SW480 (cell line): ENCODE measurements at places on chromosomes 2 and 18.

DNA sequence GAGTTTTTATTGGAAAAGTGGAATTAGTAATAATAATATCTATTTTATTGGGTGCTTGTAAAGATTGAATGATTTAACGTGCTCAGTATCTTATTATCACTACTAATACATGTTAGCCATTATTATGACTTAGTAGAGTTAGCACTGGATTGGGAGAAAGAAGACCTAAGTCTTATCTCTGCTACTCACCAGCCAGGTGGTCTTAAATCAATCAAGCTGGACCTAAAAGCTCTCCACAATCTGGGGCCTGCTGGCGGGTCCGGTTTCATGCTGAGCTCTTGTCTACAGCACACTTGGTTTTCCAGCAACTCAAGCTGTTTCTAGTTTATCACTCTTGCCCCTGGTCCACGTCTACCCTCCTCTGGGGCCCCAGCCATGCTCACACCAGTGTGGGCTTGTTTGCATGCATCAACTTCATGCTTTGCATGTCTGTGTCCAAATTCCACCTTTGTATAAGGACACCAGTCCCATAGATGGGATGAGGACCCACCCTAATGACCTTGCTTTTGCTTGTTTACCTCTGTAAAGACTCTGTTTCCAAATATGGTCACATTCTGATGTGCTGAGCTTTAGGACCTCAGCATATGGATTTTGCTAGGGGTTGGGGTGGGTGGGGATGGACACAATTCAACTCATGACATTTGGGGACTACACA lies 363.1 kb downstream of the LPIN1 start:
- no peak for DNase-seq

- DNase-seq: no peak
Measured at GRCh38 chr2:111031546-111032478, 88.9 kb upstream of the BCL2L11 start.

DNA sequence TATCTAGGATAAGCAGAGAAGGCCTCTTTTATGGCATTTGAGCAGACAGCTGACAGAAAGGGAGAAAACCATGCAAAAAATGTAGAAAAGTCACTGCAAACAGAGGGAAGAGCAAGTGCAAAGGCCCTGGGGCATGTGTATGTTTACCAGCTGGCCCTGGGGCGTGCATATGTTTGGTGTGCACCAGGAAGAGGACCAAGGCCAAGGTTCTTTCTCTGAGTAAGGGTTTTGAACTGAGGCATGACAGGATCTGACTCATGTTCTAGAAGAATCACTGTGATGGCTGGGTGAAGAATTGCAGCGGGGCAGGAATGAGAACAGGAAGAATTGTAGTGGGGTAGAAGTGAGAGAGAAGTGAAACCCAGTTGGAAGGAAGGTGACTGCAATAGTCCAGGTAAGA lies 69.6 kb downstream of the STEAP3 start:
- no peak for DNase-seq

DNA sequence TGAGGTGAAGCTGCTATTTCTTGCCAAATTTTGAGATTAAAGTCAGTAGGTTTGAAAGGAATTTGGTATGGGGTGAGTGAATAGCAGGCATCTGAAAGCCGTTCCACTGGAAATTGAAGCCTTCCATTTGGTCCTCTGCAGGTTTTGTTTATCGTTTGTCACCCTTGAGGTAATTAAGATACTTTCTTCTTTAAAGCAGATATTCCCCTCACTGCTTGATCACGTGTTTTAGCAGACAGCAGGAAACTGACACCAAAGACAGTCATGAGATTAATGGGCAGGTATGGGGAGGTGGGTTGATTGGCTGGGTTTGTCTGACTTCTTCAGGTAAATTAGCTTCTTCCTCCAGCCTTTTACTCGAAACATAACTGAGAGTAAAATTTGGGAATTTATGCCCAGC lies 10.7 kb downstream of the LPIN1 start:
- no peak for DNase-seq

DNA sequence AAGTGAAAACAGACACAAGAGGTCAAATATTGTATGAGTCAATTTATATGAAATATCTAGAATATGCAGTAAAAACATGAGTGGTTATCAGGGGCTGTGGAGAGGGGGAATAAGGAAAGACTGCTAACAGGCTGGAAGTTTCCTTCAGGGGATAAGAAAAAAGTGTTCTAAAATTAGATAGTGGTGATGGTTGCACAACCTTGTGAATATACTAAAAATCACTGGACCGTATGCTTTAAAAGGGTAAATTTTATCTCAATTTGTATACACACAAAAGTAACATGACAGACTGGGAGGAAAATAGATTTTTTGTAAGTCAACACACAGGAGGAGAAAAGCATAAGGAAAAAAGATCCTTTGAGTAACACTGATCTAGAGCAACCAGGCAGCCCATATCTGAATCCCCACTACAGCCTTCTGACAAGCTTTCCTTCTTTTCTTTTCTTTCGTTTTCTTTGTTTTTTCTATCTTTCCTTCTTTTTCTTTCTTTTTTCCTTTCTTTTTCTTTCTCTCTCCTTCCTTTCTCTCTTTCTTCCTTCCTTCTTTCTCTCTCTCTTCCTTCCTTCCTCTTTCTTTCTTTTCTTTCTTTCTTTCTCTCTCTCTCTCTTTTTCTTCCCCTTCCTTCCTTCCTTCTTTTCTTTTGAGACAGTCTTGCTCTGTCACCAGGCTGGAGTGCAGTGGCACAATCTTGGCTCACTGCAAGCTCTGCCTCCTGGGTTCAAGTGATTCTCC lies 95.4 kb downstream of the AAK1 start:
- DNase-seq: no peak

DNA sequence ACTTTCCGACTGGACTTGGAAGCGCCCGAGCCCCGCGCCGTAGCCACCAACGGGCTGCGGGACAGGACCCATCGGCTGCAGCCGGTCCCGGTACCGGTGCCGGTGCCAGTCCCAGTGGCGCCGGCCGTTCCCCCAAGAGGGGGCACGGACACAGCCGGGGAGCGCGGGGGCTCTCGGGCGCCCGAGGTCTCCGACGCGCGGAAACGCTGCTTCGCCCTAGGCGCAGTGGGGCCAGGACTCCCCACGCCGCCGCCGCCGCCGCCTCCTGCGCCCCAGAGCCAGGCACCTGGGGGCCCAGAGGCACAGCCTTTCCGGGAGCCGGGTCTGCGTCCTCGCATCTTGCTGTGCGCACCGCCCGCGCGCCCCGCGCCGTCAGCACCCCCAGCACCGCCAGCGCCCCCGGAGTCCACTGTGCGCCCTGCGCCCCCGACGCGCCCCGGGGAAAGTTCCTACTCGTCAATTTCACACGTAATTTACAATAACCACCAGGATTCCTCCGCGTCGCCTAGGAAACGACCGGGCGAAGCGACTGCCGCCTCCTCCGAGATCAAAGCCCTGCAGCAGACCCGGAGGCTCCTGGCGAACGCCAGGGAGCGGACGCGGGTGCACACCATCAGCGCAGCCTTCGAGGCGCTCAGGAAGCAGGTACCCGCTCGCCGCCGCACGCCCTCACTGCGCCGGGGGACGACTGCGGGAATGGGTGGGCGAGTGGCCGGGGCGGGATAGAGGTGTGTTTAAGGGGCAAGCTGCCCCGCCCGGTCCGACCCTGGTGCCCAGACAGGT lies 713 bp downstream of the ATOH8 start:
- peak; percentile 69 for DNase-seq

DNA sequence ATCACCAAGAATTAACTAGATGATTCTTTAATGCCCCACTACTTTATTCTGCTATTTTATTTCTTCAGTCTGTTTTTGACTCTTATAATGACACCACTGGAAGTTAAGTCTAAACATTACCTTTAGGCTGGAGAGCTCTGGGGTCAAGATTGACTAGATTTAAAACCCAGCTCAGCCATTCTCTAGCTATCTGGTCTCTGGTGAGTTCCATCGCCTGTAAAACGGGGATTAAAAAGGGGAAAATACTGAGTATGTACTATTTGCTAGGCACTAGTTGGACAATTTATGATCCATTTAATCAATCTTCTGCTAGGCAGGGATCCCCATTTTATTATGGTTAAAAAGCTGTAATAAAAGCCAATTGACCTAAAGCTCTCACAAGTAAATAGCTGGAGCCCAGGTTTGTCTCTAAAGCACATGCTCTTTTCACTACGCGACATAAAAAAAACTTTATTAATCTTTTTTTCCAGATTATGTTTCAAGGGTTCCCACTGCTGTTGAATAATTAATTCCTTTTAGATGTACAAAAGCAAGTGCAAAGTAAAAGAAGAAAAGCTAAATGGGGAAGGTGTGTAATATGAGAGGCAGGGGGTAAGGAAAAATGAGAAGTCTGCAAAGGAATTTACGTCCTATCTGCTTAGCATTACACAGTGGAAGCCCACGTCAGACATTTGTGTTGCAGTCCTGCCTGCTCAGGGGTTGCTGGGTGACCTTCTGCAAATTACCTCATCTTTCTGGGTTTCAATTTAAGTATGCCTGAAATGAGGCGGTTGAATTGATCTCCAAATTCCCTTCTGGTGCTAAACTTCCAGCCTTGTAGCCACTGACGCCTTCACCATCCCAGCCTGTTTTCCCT lies 918 bp upstream of the NABP1 start:
- peak; percentile 55 for DNase-seq

GRCh38 chr2:111194835-111195621 lies 74.3 kb downstream of the BCL2L11 start:
- DNase-seq: peak; percentile 82

DNA sequence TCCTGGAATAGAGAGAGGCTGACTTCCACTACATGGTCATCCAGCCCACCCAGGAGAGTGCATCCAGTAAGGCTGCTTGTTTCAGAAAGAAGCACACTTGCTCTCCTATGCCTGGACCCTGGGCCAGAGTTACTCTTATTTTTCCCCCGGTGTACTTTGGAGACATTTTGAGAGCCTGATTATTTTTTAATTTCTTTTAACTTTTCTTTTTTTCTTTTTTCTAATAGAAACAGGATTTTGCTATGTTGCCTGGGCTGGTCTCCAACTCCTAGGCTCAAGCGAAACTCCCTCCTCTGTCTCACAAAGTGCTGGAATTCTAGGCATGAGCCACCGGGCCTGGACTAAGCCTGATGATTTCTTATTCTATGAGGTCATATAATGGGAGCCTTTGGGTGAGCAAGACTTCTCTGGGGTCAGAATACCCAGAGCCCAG lies 62.2 kb downstream of the RPL37A start:
- DNase-seq: no peak

GRCh38 chr18:76564117-76564516 lies 69.1 kb upstream of the ZNF516 start:
- DNase-seq: peak; percentile 7

- no peak for DNase-seq
Measured at GRCh38 chr2:227447606-227448005, 24.4 kb upstream of the AGFG1 start.
